Right atrium auricular region (tissue), 2 donors: ENCODE measurements at places on chromosomes 2 and 18.

DNA sequence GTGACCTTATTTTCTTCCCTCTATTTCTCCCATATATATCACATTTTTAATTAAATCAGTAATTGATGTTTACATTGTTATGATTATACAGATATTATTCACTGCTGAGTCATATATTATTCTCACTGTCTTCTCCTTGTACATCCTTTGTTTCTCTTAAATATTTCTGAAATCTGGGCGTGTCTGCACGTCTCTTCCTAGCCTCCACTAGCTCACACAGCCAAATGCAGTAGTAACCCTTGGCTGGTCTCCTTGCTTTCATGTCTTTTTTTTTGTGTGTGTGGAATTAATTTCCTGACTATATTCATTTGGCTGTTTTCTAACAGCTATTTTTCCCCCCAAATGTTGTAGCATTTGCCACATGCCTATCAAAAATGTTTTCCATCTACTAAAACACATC lies 15.8 kb downstream of the CCNYL1 start:
- no peak for DNase-seq

- DNase-seq = no peak
Measured at GRCh38 chr2:84832772-84833461, 48.0 kb downstream of the TRABD2A start.

- DNase-seq = no peak
Measured at GRCh38 chr2:24077879-24078278, 1.8 kb upstream of the SF3B6 start.

- DNase-seq = no peak
Measured at GRCh38 chr18:24669015-24669414, 208.6 kb downstream of the HRH4 start.

DNA sequence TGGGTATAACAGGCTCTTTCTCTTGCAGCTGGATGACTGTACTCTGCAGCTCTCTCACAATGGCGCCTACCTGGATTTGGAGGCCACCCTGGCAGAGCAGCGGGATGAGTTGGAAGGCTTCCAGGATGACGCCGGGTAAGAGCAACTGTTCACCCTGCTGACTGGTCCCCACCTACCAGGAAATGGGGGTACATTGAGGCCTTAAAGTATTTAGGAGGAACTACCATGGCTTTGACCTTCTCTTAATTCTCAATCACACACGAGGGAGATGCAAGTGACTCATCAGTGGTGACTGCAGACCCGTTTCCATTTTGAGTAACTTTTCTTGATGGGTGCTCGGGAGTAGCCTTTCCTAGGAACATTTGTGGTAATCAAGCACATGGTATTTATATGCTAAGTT lies 58.0 kb downstream of the FHOD3 start:
- DNase-seq = no peak

- no peak for DNase-seq
Measured at GRCh38 chr2:50491541-50492476, 540.1 kb downstream of the NRXN1 start.

- DNase-seq = no peak
Measured at GRCh38 chr2:138447889-138448570, 53.5 kb upstream of the SPOPL start.

DNA sequence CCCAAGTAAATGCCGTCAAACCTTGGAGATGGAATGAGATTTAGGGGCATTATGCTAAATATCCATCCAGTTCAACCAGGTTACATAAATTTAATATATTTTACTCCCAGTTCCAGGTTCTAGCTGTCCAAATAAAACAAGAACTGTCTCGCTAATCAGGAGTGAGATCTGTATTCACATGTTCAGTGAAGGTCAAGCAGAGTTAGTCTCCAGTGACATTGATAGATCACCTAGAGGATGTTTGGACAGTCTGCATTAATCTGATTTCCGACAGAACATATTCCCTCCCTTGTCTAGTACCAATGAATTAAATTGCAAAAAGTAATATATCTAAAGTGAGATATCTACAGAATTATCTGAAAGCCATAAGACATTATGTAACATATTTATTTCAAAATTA lies 979.4 kb upstream of the CNTNAP5 start:
- DNase-seq = no peak

GRCh38 chr2:164913011-164913410 lies 42.3 kb downstream of the SLC38A11 start:
- DNase-seq = no peak

DNA sequence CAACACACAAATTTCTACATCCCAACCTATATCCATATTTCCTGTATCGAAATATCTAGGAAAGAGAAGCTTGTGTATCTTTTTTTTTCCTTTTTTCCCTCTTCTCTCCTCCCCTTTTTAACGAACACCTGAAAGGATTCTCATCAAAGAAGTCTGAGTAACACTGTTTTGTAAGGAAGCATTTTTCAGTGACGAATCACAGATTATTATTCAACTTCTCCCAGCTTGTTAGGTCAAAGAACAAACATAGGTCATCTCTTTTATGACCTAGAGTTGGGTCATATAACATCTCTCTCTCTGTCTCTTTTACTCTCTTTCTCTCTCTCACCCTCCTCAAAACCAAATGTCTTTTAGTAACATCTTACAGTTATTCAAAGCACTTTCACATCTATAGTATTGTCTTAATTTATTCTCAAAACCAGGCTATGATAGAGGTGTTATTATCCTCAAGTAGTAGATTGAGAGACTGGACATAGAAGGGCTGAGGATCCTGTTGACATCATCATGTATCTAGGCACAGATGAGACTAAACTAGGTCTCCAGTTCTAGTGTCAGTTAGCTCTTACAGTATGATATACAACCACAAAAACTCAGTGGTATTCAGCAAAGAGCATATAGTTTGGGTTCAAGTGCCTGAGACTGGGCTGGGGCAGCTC lies 80.1 kb upstream of the SPOPL start:
- no peak for DNase-seq

DNA sequence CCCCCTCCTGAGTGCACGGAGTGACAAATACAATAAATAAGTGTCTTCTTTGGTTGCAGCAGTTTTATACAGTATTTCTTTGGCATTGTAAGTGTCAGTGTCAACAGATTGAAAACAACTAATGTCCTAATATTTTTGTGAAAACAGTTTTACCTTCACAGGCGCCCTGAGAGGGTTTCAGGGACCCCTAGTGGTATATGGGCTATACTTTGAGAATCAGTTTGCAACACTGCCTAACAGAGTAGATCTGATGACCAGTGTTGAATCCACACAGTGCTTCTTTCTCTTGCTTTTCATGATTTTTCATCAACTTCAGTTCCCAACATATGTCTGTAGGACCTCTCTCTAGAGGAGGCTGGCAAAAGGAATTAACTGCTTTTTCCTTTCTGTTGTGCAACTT lies 162.2 kb downstream of the PRPF40A start:
- no peak for DNase-seq

DNA sequence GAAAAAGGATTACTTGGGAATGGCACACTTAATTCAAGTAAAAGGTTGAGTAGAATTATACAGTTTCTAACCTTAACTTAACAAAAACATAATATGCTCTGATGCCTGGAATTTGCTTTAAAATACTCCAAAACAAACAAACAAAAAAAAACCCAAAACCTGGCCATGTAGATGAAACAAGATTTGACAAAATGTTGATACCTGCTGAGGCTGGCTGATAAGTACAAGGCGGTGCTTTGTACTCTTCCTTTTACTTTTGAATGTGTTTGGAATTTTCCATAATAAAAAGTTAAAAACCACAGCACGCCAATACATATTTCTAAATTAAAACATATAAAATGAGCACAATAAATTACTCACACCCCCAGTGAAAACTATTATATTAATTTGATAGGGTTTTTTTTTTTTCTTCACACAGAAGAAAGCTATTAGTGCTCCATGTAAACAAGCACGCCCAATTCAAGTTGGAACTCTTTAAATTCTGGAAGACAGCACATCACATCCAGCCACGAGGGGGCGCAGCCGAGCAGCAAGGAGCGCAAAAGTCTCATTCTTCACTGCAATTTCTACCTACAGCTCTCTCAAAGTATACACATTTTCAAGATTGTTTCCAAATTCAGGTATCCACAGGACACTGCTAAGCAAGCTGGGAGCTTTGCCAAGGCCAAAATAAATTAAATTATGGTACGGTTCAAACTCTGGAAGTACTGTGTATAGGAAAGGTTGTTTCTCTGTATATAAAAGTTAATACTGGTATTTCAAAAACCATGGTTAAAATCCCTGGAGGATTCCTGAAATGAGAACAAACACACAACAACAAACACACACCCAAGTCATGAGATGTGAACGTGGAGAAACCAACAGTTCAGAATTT lies 7.5 kb downstream of the SERTAD2 start:
- peak; percentile 93 for DNase-seq

GRCh38 chr2:159186462-159186861 lies 100.0 kb downstream of the WDSUB1 start:
- DNase-seq = no peak

- DNase-seq = no peak
Measured at GRCh38 chr2:157749684-157750083, 121.0 kb upstream of the ACVR1C start.

- no peak for DNase-seq
Measured at GRCh38 chr2:45153121-45153520, 143.9 kb upstream of the SIX2 start.

GRCh38 chr2:27573452-27573851 lies 9.4 kb upstream of the ZNF512 start:
- DNase-seq = no peak

DNA sequence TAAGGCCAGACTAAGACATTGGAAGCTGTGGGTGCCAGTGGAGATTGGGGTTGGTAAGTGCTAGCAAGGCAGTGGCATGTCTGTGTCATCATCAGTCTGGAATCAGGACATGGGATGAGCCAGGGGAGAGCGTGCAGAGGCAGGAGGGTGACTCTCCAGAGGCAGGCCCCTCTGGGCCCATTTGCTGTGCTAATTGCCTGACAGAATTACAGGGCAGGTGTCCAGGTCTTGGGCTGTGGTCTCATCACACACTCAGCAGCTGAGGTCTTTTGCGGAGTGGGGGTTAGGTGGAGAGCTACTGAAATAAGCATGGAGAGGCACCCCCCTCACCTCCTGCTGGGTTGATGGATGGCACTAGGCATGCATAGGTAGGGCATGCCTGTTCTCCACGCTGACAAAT lies 57.4 kb downstream of the CELF4 start:
- no peak for DNase-seq

- no peak for DNase-seq
Measured at GRCh38 chr18:28086670-28087552, 90.0 kb downstream of the CDH2 start.

DNA sequence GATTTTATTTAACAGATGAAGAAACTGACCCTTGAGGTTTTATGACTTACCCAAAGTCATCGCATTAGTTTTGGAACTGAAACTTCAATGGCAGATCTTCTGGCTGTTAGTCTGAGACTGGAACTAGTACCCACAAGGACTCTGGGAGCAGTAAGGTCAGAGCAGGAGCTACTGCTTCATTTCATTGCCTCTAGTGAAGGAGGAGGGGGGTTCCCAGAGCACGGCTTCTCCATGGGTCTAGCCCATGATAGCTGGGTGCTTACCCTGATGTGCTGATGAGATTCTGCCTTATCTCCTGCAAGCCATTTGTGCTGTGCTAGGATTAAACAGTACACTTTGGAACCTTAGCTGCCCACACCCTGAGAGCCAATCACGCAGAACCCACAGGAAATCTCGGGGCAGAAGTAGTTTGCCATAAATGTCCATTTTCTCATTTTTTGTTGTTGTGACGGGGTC lies 5.4 kb upstream of the RNASEH1 start:
- DNase-seq = no peak

GRCh38 chr2:45951025-45951727 lies 299.7 kb downstream of the PRKCE start:
- DNase-seq = peak; percentile 11

DNA sequence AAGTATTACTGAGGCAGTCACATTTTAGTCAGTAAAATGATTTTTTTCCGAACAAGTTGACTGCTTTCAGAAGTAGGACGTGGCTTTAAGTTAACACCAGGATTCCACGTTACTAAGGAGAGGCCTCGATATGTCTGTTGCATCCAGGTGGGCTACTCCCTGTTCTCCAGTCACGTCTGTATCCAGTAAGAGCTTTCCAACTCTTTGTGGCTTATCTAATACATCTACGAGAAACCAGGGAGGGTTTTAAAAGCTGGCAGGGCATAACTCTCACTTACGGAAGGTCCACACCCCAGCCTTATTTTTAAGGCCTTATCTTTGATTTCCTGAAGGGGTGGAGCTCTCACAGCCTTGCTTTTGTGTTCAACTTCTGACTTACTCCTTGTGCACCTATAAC lies 99.2 kb downstream of the SLC8A1 start:
- no peak for DNase-seq

DNA sequence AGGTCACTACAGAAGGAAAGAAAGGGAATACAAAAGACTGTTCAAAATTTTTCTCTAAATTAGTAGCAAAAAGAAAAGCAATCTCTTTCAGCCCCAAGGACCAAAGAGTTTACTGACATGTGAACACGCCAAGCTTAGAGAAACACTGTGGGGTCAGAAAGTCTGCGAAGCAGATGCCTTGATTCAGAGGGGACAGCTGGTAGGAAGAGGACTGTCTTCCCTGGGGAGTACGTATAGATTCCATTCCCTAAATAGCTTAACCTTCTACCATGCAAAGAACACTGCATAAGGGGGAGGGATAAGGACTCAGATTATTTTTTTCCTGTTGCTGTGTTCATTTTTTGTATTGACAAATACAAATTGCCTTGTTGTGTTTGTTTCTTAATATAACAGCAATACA lies 96.1 kb downstream of the IRS1 start:
- no peak for DNase-seq

DNA sequence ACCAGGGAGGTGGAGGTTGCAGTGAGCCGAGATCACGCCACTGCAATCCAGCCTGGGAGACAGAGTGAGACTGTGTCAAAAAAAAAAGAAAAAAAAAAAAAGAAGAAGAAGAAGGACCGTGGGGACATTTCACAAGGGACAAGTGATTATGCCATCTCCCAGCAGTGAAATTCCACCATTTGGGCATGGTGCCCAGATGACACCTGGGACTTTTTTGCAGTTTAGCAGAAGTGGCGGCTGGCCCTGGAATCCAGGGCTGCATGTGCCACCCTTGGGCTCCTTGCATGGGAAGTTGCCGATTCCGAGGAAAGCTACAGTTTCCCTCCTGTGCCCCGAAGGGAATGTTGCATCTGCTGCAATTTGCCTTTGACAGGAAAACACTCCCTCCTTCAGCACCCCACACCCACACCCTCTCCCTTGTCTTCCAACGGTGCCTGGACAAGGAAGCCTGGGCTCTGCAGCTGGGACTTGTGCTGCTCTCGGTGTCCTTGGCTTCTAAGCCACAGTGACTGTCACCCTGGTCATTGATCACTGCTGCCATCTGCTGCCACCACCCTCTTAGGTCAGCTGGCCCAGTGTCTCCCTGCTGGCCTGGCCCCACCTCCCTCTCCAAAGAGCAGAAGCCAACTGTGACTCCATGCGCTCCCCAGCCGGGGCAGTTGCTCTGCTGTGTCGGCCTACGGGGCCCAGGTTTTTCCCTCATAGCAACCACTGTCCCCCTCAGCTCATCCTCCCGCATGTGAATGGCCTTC lies 56.4 kb upstream of the LRRC30 start:
- no peak for DNase-seq

DNA sequence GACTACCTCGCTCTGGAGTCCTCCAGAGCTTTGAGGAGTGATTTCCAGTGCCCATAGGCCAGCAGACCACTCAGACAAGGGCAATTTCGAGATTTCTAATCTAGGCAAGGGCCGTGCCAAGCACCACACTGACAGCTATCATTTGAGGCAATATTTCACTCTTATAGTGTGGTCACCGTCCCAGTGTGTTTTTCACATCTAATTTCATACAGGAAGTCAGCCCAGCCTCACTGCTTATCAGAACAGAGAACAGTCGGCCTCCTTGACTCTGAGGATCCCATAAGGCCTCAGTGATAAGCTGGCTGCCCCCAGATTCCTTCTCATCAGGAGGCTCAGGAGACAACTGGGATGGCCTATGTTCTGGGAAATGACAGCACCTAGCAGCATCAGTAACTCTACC lies 581 bp downstream of the CAPN14 start:
- peak; percentile 4 for DNase-seq
